Activated T-helper 1 cell treated with Interleukin-2 at 50 U/mL for 16 hours (primary cell): ENCODE measurements at places on chromosomes 5 and 9.

DNA sequence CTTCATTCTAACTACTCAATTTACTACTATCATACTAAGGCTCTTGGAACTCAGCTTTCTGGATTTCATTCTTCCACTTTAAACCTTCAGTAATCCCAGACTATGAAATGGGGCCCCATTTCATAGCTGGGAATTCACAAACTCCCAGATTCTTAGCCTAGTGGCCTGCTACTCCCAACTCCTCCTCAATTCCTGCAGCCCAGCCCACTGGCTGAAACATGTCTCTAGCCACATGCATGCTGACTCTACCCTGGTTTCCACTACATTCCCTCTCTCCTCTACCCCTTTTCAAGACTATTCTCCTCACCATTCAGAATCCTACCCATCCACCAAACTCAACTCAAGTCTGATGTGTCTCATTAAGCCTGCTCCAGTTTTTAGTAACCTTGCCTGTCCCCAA lies 370.6 kb downstream of the BNC2 start:
- DNase-seq: no peak

GRCh38 chr5:77168161-77168878 lies 42.2 kb upstream of the PDE8B start:
- DNase-seq: no peak

- no peak for DNase-seq
These were observed 4.8 kb upstream of the TMEM171 start for GRCh38 chr5:73115399-73116051.

DNA sequence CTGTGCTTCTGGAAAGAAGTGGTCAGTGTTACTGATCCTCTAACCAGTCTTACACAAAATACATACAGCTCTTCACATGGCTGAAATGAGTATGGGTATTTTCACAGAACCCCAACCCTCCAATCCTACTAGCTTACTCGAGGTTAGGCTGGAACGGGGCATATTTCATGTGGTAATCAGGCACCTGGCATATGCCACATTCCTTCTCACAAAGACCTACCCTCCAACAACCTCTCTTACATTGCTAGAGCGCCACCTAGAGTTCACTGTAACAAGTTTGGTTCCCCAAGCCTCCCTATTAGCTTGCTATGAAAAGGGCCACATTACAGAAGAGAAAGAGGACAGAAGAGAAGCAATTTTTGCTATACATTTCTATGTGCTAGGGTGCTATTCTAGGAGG lies 597.3 kb downstream of the PRELID2 start:
- no peak for DNase-seq
